GM13976 (cell line): ENCODE measurements at places on chromosomes 2 and 18.

GRCh38 chr2:18422432-18423165 is 137.9 kb downstream of the RDH14 start:
- DNase-seq: no peak

DNA sequence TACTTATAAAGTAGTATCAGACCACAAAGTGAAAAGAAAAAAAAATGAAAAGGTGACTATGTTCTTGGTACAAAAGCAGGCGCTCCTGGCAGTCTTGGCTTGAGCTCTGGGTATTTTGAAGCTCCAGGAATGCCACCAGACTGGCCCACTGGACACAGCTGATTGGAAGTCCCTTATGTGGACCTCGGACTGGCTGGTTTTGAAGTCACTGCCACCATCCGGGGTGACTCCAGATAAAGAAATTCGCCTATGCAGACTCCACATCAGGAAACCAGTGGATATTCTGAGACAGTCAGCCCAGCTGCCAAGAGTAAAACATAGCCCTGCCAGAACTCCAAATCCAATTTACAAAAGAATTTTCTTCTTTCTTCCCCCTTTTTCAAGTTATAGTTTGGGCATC is 28.0 kb downstream of the ACKR3 start:
- no peak for DNase-seq

DNA sequence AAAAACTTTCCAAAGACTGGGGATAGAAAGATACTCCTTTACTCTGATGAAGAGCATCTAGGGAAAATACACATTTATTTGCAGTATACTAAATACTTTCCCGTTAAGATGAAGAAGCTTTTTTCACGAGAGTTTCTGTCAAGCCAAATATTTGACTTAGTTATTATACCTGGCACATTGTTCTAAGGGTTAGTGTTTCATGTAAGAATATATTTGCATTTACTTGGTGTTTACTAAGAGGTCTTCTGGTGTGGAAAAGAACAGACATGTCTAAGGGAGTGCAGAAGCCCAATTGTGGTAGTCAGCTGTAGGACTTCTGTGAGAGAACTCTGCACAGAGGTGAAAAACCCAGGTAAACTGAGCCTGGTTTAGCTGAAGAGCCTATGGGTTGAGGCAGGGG is 457.6 kb upstream of the SOX11 start:
- no peak for DNase-seq

DNA sequence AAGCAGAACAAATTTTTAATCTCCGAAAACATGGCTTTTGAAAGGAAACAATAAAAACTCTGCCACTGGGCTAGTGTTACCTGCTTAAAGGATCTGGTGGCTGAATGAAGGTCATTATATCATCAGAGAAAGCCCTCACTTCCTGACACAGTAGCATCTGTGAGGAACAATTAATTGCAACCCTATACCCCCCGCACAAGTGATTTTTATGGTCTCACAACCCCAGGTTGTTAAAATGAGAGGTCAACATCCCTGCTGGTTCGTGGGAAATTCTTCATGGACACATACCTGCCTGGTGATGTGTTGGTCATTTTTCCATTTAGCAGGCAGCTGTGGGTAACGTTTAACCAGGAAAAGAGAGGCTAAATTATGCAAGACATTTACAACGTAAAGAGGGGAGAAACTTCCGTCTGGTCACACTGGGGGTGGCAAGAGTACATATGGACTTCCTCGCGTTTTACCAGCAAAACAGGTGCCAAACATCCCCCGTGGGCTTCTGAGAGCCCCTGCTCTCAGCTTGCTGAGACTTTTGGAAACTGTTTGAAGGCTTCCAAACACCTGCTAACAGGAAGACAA is 29.2 kb downstream of the NIFK start:
- no peak for DNase-seq
